ENCODE measurements at places on chromosomes 6 and 20. TPM values are rescaled to one million over a fixed set of nuclear protein-coding genes. Genes with fewer than 3 reads are reported as not detected.

The FERMT1 gene
- total RNA-seq = 1.4 TPM

The MRS2 gene
- total RNA-seq = 13.6 TPM

The SSTR4 gene
- not detected for total RNA-seq

The TFAP2B gene
- total RNA-seq = not detected

The PAX1 gene
- total RNA-seq = not detected

The SEL1L2 gene
- 6.0 TPM for total RNA-seq

The EPPIN gene
- not detected for total RNA-seq

The LTB gene
- total RNA-seq = 1.6 TPM

DNA sequence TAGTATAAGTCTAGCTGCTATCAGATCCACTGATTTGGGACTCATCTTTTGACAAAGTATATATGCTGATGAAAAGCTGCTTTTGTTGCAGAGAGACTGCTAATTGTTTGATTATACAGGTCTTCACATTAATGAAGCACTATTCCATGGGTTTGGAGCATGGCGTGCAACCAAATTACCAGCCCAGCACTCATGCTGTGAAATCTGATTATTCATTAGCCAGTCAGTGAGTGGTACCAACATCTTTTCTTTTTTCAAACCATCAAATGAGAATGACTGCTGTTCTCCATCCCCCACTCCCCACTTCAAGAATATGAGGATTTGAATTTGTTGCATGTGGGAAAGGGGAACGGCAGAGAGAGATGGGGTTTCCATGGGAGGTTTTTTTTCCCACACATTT is 91.3 kb downstream of the ID4 start:
- DNase-seq = no peak

DNA sequence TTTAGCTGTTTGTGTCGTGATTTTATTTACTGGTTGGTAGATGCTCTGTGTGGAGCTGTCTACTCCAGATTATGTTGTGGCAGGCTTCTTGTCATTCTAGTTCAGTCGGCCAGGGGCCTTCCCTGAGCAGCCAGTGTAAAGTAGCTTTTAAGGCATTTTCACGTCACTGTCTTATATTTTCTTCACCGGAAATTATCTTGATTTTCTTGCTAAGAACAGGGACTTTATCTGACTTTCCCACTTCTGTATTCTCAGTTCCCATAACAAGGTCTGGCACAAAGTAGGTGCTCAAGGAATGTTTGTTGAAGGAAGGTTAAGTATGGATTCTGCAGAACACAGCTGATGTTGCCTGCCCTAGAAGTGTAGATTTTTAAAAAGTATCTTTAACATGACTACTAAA is 868 bp downstream of the LTV1 start:
- no peak for DNase-seq

DNA sequence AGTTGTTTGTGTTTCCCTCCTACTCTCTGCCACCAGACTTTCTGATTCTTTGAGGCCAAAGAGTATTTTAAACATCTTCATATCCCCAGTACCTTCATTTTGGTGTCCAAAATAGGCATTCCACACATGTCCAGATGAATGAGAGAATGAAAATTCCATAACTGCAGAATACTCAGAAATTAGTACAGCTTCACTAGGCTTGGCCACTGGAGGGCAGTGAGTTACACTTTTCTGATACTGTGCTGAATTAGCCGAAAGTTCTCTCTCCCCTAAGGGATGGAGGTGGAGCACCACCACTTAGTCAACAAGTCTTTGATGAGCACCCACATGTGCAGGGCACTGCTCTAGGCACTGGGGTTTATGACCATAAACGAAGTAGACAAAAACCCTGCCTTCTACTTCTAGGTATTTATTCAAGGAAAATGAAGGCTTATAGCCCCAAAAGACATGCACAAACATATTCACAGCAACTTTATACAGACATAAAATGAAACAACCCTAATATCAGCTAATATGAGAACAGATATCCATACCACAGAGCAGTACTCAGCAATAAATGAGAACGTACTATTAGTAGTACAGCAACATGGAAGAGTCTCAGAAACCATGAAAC is 46.1 kb upstream of the TMEM217 start:
- no peak for DNase-seq

GRCh38 chr6:3308106-3308505 is 49.4 kb downstream of the PSMG4 start:
- DNase-seq = peak; percentile 49

GRCh38 chr20:52965819-52966218 is 6.3 kb upstream of the TSHZ2 start:
- no peak for DNase-seq

GRCh38 chr6:3001773-3002293 is 2.1 kb downstream of the NQO2 start:
- peak; percentile 35 for DNase-seq

GRCh38 chr6:137893726-137894125 is 26.7 kb downstream of the TNFAIP3 start:
- no peak for DNase-seq

- no peak for DNase-seq
Observed at GRCh38 chr6:137871291-137871690, 4.2 kb downstream of the TNFAIP3 start.

- DNase-seq = no peak
Observed at GRCh38 chr6:159766906-159767305, 5.1 kb downstream of the ACAT2 start.

- DNase-seq = no peak
Observed at GRCh38 chr6:18613319-18613925, 226.3 kb downstream of the RNF144B start.

- no peak for DNase-seq
Observed at GRCh38 chr20:1754306-1754705, 96.7 kb upstream of the SIRPG start.

DNA sequence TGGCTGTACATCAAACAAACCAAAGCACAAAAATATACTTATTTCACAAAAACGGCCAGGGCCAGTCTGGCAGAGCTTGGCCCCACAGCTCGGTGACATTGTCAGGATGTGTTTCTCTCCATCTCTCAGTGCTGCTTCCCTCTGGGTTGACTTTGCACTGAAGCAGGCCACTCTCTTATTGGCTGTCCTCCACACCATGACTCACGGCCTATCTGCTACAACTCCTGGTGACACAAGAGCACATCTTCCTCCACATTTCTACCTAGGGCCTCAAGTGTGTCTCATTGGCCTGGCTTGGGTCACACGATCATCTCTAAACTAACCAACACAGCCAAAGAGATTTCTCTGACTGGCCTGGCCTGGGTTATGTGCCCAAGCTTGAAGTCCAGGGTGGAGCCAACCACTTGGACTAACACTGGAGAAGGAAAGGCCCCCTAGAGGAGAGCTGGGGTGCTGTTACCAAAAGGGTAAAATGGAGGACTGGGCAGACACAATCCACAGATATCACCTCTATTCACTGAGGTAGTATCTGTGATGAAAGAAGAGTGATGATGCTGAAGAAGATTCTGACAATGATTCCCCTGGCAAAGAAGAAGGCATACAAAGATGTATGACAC is 159.8 kb upstream of the TSHZ2 start:
- DNase-seq = no peak

- DNase-seq = no peak
Observed at GRCh38 chr20:34626992-34627391, 49.9 kb downstream of the PIGU start.

GRCh38 chr6:32132110-32132509 is 2.0 kb upstream of the FKBPL start:
- no peak for DNase-seq

- no peak for DNase-seq
Observed at GRCh38 chr6:5446362-5447075, 185.2 kb downstream of the FARS2 start.

DNA sequence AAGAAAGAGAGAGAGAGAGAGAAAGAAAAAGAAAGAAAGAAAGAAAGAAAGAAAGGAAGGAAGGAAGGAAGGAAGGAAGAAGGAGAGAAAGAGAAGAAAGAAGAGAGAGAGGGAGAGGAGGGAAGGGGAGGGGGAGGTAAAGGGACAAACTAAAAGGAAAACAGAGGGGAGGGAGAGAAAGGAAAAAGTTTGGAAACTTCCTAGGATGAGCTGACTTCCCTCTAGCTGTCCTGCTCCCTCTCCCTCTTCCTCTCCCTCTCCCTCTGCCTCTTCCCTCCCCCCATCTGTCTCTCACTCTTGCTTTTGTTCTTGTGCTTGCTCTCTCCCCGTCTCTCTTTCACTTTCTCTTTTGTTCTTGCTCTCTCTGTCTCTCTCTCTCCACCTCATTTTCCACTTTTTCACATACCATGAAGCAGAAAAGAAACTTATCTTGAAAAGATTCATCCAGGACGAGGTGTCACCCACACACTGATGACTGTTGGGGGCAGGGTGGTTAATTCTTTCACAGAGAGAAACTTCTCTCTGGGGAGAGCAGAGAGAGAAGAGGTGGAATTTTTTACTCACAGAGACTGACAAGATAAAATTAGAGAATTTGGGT is 56.4 kb upstream of the DUSP22 start:
- no peak for DNase-seq

- DNase-seq = no peak
Observed at GRCh38 chr20:2874456-2874855, 1.2 kb downstream of the PTPRA start.

DNA sequence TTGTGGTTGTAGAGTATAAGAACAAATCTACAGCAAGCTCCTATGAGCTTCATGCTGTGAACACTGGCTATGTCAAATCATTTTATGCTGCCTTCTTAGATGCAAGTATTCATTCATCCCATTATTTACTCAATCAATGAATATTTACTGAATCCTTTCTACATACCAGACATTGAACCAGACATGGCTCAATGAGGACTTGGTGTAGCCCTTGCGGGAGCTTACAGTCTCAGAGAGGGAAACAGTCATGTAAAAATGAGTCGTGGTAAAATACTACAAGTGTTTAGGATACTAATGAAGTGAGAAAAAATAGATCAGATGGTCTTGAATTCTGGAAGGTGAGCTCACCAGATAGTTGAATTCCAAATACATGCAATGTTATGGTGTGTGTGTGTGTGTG is 44.8 kb upstream of the ENPP1 start:
- no peak for DNase-seq

GRCh38 chr20:57867807-57868206 is 158.0 kb upstream of the PMEPA1 start:
- no peak for DNase-seq

- DNase-seq = no peak
Observed at GRCh38 chr6:78599526-78599925, 267.8 kb upstream of the IRAK1BP1 start.

GRCh38 chr6:165632194-165632593 is 30.8 kb downstream of the PDE10A start:
- no peak for DNase-seq

DNA sequence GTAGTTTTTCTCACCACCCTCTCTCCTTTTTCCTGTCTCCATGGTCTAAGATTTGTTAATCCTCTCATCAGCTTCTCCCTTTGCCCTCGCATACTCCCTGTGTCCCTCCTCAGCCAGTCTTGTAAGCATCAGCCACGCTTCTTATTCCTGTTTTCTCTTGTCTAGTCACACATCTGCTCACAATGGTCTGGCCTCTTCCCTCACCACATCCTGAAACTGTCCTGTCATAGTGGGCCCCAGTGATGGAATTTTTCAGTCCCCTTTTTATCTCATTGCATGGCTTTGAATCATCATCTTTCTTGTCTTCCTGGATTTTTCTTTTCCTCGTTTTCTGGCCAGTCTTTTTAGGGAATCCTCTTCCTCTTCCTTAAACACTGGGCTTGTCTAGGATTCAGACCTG is 57.2 kb downstream of the GFRA4 start:
- DNase-seq = no peak

DNA sequence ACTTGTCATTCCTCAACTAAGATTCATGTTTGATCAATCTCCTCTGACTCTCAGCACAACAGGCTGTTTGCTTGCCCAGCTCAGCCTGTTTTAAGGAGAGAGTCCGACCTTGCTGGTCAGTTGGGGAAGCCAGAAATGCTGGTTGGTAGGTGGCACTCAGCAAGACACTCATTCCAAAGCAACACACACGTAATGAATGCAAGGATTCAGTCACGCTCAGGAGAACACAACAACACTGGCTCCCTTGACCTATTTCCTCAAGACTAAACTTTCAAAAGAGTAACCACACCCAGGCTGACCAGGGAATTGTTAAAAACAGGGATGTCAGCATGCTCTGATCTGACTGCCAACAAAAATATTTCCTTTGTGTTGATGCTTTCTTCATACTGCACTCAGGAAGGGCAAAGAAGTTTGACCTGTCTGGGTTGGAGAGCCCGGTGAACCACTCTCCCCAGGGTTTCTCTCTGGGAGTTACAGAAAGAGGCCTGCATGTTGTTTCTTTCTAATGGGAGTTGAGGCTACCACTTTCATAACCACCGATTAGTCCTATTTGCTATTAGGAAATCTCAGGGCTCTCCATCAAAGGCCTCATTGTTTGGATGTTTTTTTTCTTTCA is 25.6 kb upstream of the PREP start:
- no peak for DNase-seq

DNA sequence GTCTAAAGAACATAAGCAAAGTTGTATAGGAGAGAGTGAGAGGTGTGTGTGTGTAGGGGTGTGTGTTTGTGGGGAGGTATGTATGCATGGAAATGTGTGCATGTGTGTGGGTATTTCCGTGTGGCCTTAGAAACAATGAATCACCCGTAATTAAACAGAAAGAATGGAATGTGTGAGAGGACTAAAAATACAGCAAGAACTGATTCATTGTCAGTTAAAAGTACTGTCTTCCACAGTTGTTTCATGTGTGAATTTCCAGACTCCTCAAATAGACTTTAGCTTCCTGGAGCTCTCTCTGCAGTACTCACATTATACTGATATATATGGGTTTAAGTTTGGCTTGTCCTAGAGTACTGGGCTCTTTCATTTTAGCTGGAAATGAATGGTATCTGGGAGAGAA is 145.7 kb downstream of the RIMS1 start:
- DNase-seq = no peak

- DNase-seq = no peak
Observed at GRCh38 chr6:131400054-131400778, 172.8 kb upstream of the ARG1 start.

- DNase-seq = no peak
Observed at GRCh38 chr20:15236812-15237211, 899.4 kb upstream of the FLRT3 start.
